NCI-H510A treated with DMSO at 0.1 percent for 48 hours (cell line): ENCODE measurements at places on chromosomes 1 and 21.

- no peak for DNase-seq
These were observed 29.8 kb upstream of the BMP8B start for GRCh38 chr1:39818482-39818881.

DNA sequence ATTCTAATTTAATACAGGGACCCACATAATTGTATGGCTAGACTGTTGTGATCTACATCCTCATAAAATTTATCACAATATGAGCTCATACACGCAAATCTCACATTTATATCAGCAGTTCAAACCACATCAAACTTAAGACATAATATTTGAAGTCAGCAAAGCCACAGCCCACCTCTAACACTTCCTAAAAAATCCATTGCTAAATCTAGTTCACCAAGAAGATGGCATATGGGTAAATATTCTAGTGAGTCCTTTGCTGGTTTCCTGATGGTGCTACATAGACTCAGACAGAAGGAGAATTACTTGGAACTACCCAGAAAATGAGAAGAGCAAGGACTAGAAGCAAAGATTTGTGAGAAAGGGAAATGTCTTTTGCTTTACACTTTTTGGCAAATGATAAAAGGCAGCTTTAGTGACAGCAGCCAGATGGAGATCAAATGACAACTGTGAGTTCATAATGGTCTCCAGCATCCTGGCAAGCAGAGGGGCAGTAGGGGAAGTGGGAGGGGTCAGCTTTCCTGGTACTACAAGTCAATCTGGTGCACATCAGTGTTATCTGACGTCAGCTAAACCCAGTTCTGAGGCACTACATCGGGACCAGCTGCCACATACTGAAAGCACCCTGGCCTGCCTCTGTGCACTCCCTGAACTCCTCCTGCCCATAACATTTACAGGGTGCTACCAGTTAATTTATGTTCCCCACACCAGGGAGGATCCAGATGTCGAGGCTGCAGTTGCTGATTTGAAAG is 10.6 kb upstream of the GADD45A start:
- peak; percentile 93 for DNase-seq

- DNase-seq, result no peak
These were observed 18.3 kb downstream of the ZBTB18 start for GRCh38 chr1:244069326-244069898.

DNA sequence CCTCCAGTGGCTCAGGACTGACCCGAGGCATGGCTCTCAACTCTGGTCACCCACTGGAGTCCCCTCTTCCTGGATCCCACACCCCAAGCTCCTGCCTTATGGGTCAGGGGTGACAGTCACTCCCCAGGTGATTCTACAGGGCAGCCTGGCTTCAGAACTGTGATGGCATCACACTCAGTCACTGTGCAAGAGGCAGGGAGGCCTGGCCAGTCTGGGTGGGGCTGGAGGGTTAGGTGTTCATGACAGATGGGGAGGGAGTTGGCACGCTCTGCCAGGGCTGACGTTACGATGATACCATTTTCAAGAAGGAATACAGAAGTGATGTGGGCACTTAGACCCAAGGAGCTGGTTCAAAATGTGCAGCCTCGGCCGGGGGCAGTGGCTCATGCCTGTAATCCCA is 25.2 kb upstream of the ABCG1 start:
- DNase-seq, result no peak

- DNase-seq, result no peak
These were observed 1.4 kb upstream of the EVI5 start for GRCh38 chr1:92786111-92786901.

- DNase-seq, result no peak
These were observed 71.7 kb downstream of the JAK1 start for GRCh38 chr1:64894438-64895196.

GRCh38 chr21:16307256-16307655 is 577.5 kb downstream of the USP25 start:
- DNase-seq, result no peak

GRCh38 chr1:168832661-168833060 is 103.7 kb upstream of the DPT start:
- no peak for DNase-seq

DNA sequence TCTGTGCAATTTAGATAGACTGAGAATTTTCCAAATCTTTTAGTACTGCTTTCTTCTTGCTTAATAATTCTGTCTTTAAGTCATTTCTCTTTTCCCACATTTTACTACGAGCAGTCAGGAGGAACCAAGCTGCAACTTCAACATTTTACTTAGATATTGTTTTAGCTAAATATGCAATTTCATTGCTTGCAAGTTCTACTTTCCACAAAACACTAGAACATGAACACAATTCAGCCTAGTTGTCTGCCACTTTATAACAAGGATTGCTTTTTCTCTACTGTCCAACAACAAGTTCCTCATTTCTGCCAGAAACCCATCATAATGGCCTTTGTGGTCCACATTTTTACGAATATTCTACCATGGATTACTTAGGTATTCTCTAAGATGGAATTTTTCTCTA is 36.6 kb downstream of the SORT1 start:
- DNase-seq, result no peak

GRCh38 chr1:27451343-27451742 is 38.6 kb downstream of the WASF2 start:
- DNase-seq, result no peak

- no peak for DNase-seq
These were observed 229.9 kb downstream of the PTPRU start for GRCh38 chr1:29466258-29466657.

GRCh38 chr1:65688848-65689247 is 103.8 kb upstream of the PDE4B start:
- no peak for DNase-seq

DNA sequence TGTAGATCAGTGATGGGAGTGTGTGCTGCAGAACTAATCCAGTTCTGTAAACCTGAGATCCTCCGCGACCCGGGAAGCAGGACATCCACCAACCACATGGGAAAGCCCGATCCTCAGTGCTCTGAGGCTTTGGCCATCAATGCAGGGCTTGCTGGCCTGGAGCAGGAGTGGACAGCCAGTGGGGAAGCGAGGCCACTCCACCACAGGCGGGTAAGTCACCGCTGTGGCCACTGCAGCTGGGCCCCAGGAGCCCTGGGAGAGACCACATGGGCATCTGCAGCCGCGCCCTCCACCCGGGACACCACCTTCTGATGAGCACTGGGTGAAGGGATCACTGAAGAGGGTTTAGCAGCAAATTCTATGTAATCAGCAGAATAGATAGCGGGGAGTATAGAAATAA is 811 bp downstream of the KRTAP12-1 start:
- no peak for DNase-seq

- DNase-seq, result no peak
These were observed 3.3 kb downstream of the FNDC10 start for GRCh38 chr1:1596493-1597274.

DNA sequence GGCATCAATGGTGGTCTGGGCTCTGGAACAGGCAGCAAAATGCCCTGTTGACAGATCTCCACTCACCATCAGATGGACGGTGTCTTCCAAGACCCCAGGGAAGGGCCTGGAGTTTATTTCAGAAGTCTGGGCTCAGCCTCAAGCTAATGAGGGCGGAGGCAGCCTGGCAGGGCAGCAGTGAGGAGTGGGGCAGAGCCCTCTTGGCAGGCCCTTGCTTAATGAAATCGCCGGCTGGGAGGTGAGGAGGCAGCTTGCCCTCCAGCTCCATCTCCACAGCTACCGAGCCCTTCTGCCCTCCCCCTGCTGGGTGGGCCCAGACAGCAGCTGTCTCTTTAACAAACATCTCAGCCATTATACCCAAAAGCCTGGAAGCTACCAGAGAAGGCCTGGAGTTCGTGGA is 22.0 kb upstream of the GRIK3 start:
- peak; percentile 92 for DNase-seq

DNA sequence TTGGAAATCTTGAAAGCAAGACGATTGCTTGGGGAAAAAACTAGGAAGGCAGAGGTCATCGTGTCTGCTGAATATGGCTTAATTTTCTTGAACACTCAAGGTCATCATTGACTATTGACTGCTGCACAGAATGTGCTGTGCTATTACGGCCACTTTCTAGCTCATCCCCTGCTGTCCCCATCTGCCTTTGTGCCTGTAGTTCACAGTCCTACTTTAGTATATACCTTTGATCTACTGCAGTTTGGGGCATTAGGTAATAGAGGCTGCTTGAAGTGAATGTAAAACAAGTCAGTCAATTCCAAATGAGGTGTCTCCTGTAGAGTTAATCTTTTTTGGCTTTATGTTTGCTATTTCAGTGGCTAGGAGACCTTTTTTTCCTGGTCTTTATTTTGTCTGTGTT is 8.3 kb downstream of the RAB4A start:
- DNase-seq, result no peak
